Cerebellar nuclear complex (tissue), 1 donor: ENCODE measurements at places on chromosomes 12 and 14.

DNA sequence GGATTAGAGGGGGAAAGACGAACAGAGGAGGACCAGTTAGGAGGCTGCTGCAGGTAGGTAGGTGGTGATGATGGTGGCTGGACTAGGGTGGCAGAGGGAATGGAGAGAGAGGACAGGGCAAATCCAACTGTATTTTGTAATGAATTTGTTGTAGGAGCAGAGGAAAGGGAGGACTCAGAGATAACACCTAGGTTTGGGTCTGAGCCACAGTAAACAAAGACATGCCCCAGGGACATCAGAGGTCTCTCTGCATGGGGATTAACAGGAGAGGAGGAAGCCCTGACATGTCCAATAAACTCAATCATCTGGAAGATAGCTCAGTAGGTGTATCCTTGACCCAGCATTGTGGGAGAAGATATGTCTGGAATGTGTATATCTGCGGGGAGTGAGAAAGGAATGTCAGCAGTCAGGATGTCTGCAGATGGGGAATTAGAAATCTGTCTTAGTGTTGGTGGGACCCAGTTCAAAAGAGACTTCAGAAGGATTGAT is 4.7 kb upstream of the SLC48A1 start:
- DNase-seq, result no peak

- DNase-seq, result no peak
Observed at GRCh38 chr12:70045036-70045435, 198.2 kb upstream of the CNOT2 start.

DNA sequence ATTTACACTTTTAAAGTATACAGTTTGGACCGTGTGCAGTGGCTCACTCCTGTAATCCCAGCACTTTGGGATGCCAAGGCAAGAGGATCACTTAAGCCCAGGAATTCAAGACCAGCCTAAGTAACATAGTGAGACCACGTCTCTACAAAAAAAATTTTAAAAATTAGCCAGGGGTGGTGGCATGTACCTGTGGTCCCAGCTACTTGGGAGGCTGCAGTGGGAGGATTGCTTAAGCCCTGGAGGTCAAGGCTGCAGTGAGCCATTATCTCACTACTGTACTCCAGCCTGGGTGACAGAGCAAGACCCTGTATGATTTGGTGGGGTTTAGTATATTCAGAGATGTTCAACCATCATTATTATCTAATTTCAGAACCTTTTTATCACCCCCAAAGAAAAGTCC is 4.7 kb downstream of the EIF4B start:
- no peak for DNase-seq

DNA sequence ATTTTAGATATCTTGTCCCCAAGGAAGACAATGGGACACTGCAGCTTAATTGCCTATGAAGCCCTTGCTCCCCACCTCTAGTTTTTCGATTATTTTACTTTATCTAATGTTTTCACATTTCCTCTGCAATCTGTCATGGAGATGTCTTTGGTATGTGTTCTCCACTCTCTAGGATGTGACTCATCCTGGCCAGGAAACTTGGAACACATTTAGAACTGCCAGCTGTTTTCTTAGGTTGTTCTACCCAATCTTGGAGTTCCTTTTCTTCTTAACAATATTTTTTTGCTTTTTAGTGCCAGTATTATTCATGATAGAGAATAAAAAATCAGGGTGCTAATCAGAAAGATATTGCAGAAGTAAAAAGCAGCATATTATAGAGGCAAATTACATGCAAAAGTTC is 101.7 kb upstream of the CLEC14A start:
- no peak for DNase-seq

DNA sequence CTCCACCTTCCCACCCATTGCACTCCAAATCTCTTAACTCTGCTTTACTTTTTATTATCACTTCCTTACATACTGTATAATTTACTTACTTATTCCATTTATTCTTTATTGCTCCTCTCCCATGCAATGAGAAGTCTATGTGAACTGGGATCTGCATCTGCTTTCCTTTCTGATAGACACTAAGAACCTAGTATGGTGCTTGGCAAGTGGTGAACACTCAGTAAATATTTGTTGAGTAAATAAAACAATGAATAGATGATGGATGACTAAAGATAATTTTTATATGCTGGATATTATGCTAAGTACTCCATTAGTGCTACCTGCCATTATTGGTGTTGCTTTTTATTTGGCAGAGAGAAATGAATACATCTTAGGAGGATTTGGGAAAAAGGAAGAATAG is 151.0 kb downstream of the TPH2 start:
- DNase-seq, result no peak

DNA sequence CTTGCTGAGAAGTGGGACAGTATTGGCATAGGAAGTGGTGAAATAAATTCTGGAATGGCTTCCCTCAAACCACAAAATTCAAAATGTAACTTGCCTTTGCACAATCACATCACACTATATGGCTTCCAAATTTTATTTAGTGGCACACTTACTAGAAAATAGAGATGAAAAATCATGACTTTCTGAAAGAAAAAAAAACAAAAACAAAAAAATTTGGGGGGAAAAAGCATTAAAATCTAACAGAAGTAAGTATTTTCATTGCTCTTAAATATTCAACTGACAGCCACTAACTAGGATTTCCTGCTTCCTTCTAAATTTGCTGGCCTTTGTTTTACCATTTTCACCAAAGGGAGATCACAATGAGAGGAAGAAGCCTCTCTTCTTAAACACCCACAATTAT is 23.0 kb downstream of the ATF7 start:
- no peak for DNase-seq

GRCh38 chr14:78834766-78835451 is 664.7 kb downstream of the NRXN3 start:
- no peak for DNase-seq

GRCh38 chr14:98742001-98742400 is 530.0 kb downstream of the BCL11B start:
- no peak for DNase-seq

GRCh38 chr12:124603831-124604251 is 36.4 kb upstream of the NCOR2 start:
- DNase-seq, result no peak

DNA sequence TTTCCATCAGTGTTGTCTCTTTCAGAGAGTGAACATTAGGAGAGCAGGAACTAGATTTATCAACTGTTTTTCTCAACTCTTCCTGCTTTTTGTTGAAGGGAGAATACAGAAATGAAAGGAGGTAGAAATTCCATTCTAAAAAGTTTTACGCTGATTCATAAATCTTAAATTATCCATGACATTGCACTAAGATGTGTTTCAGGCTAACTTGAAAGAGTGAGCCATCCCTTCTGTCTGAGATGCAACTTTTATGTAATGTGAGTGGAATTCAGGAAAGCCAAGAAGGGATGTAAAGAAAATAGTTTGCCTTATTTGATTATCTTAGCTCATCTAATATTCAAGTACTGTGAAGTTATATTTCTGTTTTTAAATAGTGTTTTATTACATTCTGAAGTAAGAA is 349.5 kb upstream of the RGS6 start:
- no peak for DNase-seq

GRCh38 chr14:96042248-96042930 is 3.2 kb downstream of the C14orf132 start:
- no peak for DNase-seq

GRCh38 chr12:58496411-58497190 is 423.7 kb downstream of the LRIG3 start:
- DNase-seq, result no peak

- DNase-seq, result no peak
Observed at GRCh38 chr12:8572507-8572906, 31.8 kb upstream of the CLEC4E start.

GRCh38 chr12:105204916-105205315 is 31.1 kb downstream of the APPL2 start:
- DNase-seq, result no peak

GRCh38 chr12:5170844-5171243 is 127.2 kb downstream of the KCNA5 start:
- no peak for DNase-seq

- DNase-seq, result no peak
Observed at GRCh38 chr12:122969676-122970075, 3.4 kb upstream of the ABCB9 start.

DNA sequence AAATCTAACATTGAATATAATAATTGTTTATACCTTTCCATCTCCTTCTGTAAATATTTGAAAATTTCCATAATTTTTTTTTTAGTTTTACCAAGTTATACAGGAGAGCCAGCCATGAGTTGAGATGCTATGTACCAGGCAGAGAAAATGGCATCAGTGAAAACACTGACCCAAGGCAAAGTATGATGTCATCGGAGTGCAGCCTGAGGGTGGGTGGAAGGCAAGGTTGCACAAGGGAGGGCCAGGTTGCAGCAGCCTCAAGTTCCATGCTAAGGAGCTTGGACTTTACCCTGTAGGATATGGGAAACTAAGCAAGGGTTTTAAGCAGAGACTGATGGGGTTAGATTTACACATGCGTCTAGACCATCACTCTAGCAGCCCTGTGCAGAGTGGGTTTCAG is 441.1 kb downstream of the BCAT1 start:
- DNase-seq, result no peak

- DNase-seq, result no peak
Observed at GRCh38 chr12:76901628-76902380, 23.0 kb upstream of the CSRP2 start.

DNA sequence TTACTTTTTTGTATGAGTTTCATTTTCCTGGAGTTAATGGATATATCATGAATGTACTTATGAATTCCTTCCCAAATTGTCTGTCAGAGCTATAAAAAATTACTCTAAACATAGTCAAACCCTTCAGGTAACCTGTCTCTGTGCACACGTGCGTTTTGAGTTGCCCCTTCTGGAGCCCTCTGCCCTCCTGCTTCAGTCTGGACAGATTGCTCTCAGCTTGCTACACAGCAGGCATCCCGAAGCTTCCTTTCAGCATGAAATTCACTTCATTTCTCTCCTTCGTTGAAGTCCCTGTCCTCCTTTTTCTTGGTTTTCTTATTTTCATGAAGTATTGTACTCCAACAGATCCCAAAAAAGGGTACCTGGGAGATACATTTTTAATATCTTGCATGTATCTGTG is 47.3 kb downstream of the FNTB start:
- peak; percentile 62 for DNase-seq

GRCh38 chr12:6914947-6915788 is 788 bp downstream of the ENO2 start:
- DNase-seq, result no peak

- no peak for DNase-seq
Observed at GRCh38 chr14:24394275-24394674, 4.5 kb upstream of the NYNRIN start.

- DNase-seq, result no peak
Observed at GRCh38 chr12:21472197-21472823, 29.1 kb downstream of the RECQL start.

DNA sequence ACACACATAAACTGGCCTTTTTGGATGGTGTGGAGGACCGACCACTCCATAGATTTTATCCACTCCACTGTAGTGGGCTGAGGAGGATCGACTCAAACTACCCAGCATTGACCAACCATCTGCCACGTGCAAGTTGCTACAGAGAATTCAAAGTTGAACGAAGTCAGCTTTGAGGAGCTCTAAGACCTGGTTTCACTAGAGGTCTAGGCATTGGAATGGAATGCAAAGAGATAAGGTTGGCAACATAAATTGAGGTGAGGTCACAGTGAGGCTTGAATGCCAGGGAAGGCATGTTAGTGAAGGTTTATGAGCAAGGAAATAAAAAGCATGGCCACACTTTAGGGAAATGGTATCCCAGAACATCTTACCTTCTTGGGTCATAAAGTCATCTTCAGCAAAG is 14.5 kb downstream of the VWF start:
- DNase-seq, result no peak

DNA sequence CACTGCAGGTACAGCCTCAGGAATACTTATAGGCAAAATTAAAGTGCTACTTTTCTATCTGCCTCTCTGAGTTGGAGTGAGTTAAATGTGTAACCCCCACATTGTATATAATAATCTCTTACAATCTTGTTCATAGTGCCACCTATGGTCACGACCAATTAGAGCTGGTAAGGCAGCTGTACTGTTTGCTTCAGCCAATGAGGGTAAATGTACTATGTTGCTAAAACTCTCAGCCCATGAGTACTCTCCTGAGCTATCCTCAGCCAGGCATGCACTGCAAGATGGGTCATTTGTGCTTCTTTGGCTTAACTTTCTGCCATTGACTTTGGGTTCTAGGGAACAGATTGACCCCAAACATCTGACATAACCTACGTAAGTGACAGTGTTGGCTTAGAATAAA is 15.0 kb upstream of the MDM2 start:
- no peak for DNase-seq

DNA sequence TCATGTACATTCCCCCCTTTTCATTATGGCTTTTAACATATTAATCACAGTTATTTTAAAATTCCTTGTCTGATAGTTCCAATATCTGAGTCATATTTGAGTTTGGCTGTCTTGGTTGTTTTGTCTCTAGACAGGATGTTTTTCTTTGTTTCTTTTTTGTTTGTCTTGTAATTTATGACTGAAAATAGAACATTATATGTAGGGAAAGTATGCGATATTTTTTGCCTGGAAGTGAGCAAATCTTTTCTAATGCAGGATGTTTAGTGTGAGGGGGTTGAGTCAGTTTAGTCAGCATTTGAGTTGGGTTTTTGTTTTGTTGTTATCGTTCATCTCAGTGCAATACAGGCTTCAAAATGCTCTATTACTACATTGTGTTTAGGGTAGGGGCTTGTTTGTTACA is 239.7 kb downstream of the SNAPC1 start:
- no peak for DNase-seq

GRCh38 chr12:71780237-71780822 is 25.7 kb downstream of the RAB21 start:
- DNase-seq, result no peak

- DNase-seq, result no peak
Observed at GRCh38 chr12:71838676-71839075, 883 bp upstream of the TBC1D15 start.

GRCh38 chr12:95215949-95216348 is 1.3 kb downstream of the FGD6 start:
- DNase-seq, result no peak

DNA sequence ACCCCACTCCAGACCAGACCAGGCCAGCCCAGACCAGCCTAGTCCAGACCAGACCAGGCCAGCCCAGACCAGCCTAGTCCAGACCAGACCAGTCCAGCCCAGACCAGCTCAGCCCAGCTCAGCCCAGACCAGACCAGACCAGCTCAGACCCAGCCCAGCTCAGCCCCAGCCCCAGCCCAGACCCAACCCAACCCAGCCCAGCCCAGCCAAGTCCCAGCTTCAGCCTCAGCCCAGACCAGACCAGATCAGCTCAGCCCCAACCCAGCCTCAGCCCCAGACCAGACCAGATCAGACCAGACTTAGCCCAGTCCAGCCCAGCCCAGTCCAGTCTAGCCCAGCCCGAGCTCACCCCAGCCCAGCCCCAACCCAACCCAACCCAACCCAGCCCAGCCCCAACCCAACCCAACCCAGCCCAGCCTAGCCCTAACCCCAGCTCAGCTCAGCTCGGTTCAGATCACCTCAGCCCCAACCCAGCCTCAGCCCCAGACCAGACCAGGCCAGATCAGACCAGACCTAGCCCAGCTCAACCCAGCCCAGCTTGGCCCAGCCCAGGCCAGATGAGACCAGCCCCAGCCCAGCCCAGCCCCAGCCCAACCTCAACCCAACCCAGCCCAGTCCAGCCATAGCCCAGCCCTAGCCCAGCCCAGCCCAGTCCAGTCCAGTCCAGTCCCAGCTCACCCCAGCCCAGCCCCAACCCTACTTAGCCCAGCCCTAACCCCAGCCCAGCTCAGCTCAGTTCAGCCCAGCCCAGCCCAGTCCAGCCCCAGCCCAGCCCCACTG is 204.7 kb downstream of the BCL11B start:
- no peak for DNase-seq

- no peak for DNase-seq
Observed at GRCh38 chr12:52427083-52427482, 7.1 kb downstream of the KRT75 start.

GRCh38 chr12:42482748-42483520 is 106.6 kb downstream of the PRICKLE1 start:
- DNase-seq, result no peak
